ENCODE measurements at places on chromosomes 5 and 9.

DNA sequence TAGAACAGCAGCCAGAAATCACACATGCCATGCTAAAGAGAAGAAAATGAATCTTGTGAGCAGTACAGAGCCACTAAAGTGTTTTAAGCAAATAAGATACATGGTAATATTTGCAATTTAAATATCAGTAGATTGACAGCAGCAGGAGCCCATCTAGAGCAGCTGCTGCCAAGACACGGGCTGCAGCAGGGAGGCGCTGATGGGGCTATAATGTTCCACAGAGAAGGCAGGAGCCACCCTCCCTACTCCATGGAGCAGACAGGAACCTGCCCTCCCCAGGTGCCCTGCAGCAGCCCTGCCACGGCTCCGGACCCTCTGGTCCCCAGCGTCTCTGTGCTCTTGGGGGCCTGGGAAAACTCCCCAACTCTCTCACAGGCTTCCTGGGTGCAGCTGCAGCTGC lies 224.1 kb upstream of the ISL1 start:
- DNase-seq = no peak

DNA sequence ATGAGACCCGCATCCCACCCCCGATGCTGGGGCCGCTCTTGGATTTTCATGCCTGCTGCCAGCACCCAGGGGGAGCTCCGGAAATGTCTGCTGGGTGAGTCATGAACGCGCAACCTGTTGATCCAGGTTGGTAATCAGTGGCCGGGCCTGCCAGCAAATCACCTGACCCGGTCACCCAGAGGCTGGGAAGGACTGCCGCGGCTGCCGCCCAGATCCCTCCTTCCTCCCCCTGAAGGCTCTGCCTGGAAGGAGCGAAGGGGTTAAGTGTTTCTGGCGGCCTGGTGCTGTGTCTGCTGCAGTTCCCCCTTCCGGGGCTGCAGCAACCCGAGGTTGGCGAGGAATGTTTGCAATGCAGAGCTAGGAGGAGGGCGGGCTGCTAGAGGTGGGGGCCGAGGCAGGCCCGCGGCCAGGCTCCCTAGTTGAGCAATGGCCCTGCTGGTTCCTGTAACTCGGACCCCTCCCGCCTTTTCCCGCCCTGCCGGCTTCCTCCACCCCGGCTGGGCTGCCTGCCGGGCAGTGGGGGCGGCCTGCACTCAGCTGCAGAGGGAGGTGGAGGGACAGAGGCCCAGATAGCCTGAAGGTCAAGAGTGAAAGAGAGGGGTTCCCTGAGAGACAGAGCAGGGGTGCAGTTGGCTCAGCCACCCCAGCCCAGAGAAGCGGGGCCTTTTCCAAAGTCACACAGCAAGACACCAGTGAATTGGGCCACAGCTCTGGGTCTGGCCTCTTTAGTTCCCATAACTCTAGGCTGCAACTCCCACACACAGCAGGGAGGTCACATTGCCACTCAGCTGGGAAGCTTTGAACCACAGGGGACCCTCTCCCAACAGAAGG lies 156.3 kb upstream of the IER5L start:
- DNase-seq = peak; percentile 96

GRCh38 chr5:155103146-155103545 lies 89.6 kb downstream of the KIF4B start:
- peak; percentile 29 for DNase-seq

DNA sequence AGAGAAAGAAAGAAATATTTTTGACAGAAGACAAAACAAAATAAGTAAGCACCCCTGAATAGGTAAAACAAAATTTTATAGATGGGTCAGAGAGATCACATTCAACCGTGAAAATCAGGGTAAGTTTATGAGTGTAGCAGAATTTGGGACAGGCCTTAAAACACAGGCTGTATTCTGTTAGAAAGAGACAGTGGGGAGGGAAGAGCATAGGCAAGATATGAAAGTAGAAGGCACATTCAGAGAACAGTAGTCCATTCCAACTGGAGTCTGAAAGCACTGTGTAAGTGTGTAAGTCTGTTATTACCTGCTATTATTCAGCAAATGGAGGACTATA lies 38.6 kb downstream of the MRPS27 start:
- DNase-seq = no peak

- no peak for DNase-seq
Observed at GRCh38 chr5:88839238-88839637, 43.7 kb downstream of the MEF2C start.

GRCh38 chr5:13278148-13278547 lies 666.3 kb downstream of the DNAH5 start:
- DNase-seq = no peak

- no peak for DNase-seq
Observed at GRCh38 chr9:5408596-5408995, 29.1 kb downstream of the PLGRKT start.
